Central memory CD8-positive, alpha-beta T cell (primary cell): ENCODE measurements at places on chromosomes 11 and 22.

DNA sequence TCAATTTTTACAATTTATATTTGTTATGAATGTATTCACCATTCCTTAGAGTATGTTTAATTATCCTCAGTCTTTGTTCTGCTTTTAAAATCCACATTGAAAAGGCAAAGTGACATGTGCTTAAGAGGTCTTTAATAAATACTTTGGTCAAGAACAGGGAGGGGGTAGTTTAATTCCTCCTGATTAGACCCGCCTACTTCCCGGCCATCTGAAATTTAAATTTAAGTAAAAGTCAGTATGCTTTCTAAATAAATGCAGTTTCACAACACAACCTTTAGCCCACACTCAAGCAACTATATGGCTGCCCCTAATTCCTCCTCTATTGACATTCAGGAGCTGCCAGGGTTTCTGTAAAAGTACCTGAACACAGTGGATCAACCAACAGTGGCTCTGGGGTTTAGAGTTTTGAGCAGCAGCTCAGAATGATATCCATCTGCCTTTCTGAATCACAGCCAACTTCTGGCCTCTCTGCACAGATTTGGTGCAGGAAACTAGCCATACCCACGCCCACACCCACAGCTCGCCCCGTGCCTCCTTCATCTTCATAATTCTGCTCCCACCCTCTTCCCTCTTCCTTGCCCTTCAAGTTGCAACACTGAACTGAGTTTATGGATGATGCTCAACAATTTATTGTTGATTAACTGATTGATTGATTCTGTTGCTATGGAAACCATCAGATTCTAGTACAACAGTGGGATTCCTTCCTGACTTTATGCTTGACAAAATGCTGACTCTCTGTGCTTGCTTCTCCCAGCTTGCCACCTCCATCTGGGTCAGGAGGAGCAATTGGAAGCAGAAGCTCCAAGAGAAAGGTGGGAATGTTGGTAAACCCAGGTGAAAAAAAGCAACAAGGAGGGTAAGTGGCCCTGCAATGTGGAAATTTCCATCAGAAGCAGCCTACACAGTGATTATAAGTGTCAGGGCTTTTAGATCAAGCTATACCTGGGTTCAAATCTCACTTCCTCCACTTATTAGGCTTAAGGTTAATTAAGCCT lies 70.8 kb downstream of the PANX1 start:
- no peak for DNase-seq

- DNase-seq = no peak
Measured at GRCh38 chr22:19325296-19325948, 33.9 kb upstream of the CLTCL1 start.

GRCh38 chr11:3069425-3069824 lies 12.2 kb upstream of the CARS1 start:
- no peak for DNase-seq

- DNase-seq = no peak
Measured at GRCh38 chr11:113877670-113878055, 2.3 kb upstream of the USP28 start.

GRCh38 chr11:26805001-26805400 lies 83.1 kb upstream of the SLC5A12 start:
- no peak for DNase-seq
